ENCODE measurements at places on chromosomes 16 and 17.

- no peak for DNase-seq
Observed at GRCh38 chr17:72270273-72270924, 149.6 kb downstream of the SOX9 start.

GRCh38 chr17:49327835-49328784 lies 33.9 kb downstream of the ZNF652 start:
- no peak for DNase-seq

- DNase-seq, result no peak
Observed at GRCh38 chr16:89190150-89190958, 10.0 kb downstream of the SLC22A31 start.

DNA sequence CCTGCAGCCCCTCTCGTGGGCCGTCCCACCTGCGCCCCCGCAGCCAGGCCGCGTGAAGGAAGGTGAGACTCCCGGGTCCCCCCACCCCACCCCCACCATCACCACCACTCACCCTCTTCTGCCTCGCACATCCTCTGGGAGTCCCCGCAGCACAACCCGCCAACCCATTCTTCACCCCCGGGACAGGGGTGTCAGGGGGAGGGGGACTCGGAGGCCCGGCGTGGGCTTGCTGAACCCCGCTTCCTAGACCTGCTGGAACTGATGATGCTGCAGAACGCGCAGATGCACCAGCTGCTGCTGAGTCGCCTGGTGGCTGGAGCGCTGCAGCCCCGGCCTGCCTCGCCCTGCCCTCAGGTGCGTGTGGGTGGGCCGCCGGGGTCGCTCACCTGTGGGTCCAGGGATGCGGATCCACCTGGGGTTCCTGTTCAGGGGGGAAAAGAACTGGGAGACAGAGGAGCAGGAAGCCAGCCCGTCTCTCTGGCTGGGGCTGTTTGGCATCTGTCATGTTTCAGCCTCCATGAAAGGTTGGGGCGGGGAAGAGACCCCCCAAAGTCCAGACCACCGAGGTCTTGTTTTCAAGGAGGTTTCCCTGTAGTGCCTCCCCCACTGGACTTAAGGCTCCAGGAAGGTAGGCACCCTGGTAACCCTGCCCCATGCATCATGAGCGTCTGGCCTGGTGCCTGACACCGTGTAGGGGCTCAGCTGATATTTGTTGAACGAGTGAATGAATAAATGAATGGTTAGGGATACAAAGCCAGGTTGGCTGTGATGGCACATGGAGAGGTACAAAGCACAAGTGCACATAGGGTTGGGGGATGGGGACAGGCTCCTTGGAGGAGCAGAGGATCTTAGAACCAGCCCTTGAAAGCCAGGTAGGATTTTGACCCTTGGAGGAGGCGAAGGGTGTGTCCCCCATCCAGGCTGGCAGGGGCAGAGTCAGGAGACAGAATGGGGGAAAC lies 849 bp downstream of the PRR29 start:
- no peak for DNase-seq

DNA sequence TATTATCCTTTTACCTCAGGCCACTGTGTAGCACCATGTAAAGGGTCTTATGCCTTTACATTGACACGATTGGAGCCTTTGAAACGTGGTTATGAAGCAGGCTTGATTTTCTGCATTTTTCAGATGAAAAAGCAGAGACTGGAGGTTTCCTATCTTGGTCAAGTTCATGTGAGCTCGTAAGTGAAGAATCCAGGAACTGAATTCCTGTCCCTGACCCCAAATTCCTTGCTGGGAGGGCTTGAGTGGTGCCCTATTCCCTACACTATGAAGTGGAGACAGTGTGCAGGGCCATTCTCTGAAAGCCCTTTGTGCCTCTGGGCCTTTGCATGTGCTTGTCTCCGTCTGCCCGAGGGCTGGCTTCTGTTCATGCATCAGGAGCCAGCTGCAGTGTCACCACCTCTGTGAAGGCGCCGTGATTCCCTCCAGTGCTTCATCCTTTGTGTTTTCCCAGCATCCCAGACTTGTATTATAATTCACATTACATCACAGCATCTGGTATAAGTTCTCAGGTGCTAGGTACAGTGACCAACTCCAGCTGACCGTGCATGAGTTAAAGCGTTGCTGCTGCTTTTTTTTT lies 181.1 kb downstream of the SNX29 start:
- no peak for DNase-seq

DNA sequence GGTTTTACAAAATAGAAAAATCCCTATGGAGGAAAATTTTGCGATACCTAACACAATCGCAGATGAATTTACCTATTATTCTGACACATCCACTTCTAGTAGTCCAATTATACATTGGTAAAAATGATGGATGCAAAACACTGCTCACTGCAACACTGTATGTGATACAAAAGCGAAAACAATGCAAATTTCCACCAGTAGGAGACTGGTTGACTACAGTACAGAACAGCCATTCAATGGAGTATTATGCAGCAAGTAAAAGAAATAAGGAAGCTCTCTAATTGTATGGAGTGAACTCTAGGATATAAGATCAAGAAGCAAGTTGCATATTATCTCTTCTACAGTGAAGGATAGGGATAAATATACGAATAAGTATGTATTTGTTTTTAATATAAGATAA lies 48.5 kb downstream of the SETD6 start:
- no peak for DNase-seq

GRCh38 chr17:2947588-2947950 lies 115.8 kb downstream of the OR1D5 start:
- no peak for DNase-seq

GRCh38 chr17:40467281-40467867 lies 24.1 kb downstream of the IGFBP4 start:
- DNase-seq, result no peak

- DNase-seq, result no peak
Observed at GRCh38 chr16:47643323-47644000, 182.3 kb downstream of the PHKB start.

GRCh38 chr16:29876594-29877249 lies 13.7 kb upstream of the CDIPT start:
- peak; percentile 13 for DNase-seq

DNA sequence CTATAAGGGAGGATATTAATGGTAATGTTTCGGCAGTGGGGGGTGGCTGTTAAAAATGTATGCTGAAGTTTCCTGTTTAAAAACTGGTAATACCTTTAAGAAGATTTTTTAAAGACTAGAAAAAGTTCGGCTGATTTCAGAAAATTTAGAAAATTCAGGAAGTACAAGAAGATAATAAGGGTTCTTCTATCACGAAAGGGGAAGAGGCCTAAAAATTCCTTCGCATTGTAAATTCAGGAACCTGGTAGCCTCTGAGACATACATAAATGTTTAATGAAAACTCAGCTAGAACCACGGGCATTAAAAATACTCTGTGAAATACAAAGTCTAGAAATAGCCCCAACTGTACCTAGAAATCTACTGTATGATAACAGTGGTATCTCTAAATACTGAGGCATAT lies 181.2 kb downstream of the PARN start:
- no peak for DNase-seq

DNA sequence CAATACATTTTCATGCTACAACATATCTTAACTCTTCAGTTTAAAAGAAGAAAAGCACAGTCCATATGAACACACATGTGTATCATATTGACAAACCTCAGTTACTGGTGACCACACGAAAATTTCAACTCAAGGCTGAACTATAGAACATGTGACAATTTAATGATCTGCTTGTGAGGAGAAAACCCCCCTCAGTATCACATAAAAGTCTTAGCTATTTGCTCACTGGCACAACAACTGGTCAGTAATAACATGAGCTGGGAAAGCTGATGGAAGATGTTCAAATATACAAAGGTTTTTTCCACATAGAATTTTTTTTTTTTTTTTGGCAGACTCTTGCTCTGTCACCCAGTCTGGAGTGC lies 19.5 kb downstream of the ZNF652 start:
- DNase-seq, result no peak

- no peak for DNase-seq
Observed at GRCh38 chr17:75486151-75486550, 29.2 kb downstream of the CASKIN2 start.

DNA sequence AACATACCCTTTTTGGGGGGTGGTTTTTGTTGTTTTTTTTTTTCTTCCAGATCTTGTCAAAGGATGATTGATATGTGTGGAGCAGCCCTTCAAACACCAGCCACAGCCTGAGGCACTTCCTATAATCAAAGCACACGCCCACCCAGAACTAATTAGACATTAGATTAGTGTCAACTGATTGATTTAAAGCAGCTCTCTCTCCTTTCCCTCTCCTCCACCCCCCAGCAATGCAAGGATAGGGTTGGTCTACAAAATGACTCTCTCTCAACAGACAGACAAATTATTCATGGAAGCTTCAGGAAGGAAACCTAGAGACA lies 250.3 kb upstream of the SOX9 start:
- DNase-seq, result no peak

- DNase-seq, result no peak
Observed at GRCh38 chr16:86195863-86196630, 297.1 kb downstream of the IRF8 start.

DNA sequence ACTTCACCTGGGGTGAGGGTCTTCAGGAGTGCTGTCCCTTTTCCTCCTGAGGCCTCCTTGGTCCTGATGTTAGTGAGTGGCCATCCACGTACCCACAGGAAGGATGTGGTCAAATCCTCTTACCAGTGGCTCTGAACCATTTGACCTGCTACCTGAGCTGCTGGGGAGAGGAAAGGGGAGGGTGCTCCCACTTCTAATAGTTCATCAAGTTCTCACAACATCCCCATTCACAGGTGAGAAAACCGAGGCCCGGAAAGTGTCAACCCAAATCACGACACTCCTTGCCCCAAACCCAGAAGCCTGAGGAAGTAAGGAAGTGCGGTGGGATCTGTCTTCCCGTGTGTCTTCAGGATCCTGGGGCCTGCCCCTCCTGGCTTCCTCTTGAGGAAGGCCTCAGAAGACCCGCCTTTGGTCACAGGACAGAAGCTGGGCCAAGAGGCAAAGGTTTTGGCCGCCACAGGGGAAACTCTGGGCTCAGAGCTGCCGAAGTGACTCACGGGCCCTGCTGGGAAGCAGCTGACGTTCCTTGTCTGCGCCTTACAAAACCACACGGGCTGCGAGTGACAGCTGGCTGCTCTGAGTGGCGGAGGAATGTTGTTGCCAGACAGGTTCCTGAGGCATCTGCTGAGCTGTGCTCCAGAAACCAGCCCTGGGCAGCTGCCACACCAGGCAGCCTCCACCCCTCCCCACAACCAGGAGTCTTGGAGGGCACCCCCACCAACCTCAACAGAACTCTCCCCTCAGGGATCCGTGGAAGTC lies 13.9 kb upstream of the KIFC3 start:
- DNase-seq, result no peak

- DNase-seq, result no peak
Observed at GRCh38 chr16:12766853-12767252, 36.8 kb downstream of the CPPED1 start.

- no peak for DNase-seq
Observed at GRCh38 chr16:25121824-25122600, 10.5 kb downstream of the LCMT1 start.

GRCh38 chr16:86751076-86752030 lies 173.0 kb downstream of the FOXL1 start:
- DNase-seq, result no peak

GRCh38 chr16:49531931-49532840 lies 158.6 kb downstream of the C16orf78 start:
- no peak for DNase-seq

DNA sequence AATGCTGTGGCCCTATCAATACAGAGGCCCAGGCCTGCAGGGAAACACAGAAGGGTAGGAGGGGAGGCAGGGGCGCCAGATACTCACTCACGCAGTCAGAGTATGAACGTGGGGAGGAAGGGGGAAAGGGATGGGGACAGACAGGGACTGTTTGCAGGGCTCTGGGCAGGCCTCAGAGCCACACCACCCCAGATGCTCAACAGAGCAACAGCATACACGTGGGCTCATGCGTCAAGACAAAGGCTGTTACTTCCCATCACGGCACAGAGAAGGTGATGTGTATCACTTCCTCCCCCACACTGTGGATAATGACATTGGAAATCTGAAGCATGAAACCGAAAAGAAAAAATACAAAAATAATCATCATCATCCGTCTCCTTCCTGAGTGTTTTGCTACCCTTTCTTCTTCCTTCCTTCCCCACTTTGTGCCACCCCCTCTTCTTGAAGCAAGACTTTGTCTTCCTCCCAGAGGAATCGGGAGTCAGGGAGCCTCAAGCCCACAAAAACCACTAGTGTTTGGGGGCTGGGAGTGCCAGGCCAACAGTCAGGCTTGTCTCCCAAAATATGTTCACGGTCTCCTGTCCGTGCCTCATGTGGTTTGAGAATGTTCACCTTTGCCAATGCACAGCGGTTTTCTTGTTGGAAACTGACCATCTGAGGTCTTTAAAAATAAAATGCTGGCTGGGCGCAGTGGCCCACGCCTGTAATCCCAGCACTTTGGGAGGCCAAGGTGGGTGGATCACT lies 20.1 kb downstream of the SLC39A11 start:
- no peak for DNase-seq
